ENCODE measurements at places on chromosomes 5 and 9.

GRCh38 chr5:114261989-114262388, 99.9 kb upstream of the KCNN2 start:
- no peak for DNase-seq

GRCh38 chr9:11701706-11702105, 991.5 kb upstream of the TYRP1 start:
- DNase-seq = no peak

GRCh38 chr9:136260936-136261472, 15.4 kb upstream of the QSOX2 start:
- DNase-seq = no peak

GRCh38 chr5:15664961-15665360, 165.0 kb downstream of the FBXL7 start:
- no peak for DNase-seq

- no peak for DNase-seq
Measured at GRCh38 chr9:129209109-129209508, 31.0 kb upstream of the IER5L start.

GRCh38 chr9:3541206-3541605, 15.4 kb upstream of the RFX3 start:
- no peak for DNase-seq

DNA sequence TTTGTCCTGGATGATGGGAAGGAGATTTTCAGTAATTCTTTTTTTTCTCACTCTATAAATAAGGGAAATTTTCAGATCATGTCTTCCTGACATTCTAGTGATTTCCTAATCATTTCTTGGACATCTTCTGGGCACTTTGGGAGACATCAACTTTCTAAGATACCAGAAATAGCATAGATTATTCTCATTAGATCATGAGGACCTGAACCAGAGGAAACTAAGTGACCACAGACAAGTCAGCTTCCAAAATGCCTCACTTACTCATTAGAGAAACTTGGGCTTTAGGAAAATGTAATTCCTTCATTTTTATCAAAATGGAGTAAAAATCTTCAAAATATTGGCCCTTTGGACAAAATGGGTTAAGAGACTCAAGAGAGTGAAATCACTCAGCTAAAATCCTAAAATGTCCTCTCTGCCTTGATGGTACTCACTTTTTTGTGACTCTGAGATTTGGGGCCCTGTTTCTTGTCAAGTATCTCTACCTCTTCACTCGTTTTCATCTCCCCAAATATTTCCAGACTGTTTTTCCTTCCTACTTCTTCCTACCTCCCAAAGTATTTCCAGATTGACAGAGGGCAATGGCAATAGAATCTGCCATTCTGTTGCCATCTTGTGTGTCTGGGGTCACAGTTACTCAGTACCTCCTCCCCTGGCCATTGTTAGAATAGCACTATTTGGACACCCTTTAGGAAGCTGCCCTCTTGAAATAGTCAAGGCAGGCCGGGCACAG, 194.5 kb downstream of the NR3C1 start:
- no peak for DNase-seq

- no peak for DNase-seq
Measured at GRCh38 chr9:98836206-98836605, 28.7 kb downstream of the GALNT12 start.

DNA sequence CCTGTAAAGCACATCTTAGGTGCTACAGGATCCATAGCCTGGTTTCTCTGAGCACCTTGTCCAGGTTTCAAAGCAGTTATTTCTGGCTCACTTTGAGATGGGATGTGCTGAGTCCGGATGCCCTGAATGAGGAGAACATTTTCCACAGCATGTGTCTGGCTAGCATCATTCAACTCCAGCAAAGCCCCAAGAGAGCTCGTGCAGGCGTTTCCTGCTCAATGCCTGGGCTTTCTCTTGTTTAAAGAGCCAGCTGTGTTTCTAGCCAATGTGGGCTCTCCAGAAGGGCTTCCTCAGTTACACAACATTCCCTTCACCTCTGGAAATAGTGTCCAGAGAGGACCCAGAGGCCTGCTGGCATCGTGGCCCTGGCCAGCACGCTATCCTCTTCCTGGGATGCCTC, 411.7 kb downstream of the DMAC1 start:
- DNase-seq = no peak

DNA sequence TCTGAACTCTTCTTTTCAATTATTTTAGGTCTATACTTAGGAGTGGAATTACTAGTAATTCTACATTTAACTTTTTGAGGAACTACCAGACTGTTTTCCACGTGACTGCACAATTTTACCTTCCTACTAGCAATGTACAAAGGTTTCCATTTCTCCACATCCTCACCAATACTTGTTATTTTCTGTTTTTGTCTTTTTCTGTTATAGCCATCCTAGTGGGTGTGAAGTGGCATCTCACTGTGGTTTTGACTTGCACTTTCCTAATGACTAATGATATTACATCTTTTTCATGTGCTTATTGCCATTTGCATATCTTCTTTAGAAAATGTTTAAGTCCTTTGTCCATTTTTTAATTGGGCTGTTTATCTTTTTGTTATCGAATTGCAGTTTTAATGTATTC, 136.9 kb upstream of the EGFLAM start:
- no peak for DNase-seq

DNA sequence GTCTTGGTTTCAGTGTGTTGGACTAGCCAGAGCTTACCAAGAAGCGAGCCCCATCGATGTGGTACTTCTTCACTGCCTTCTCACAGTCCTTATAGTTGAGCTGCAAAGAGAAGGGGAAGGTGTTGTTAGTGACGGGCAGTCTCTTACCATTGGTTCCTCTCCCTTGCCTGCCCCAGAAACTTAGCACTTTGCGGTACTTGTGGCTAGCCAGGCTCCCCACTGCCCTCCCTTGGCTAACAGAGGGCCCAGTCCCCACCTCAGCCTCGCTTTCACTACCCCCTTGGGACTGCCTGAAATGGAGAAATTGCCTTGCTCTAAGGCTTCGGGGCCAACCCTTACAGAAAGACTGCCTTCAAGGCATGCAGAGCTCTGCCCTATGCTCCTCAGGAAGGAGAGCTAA, 4.3 kb downstream of the LCP2 start:
- no peak for DNase-seq

DNA sequence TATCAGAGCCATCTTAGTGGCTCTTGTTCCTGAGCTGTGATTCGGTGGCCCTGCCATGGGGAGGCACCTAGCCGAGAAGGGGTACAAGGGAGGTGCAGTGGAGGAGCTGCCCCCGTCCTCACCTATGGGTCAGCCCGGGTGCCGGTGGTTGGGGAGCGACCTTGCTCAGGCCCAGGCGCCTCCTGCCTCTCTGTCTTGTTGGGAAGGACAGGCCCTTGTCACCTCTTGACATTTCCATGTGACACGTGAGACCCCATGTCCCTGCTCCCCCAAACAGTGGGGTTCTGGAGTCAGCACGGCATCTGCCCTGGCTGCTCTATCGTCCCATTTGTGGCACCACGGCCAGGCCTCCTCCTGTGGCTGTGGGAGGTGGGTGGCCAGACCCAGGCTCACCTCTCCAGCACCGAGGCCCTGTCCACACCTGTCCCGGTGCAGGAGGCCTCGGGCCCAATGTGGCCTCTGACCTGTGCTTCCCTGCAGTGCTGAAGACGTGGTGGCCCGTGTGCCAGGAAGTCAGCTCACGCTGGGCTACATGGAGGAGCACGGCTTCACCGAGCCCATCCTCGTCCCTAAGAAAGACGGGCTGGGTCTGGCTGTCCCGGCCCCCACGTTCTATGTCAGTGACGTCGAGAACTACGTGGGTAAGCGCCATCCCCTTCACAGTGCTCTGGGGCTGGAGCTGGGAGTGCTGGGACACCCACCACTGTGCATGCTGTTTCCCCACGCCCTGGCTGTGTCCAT, 68.9 kb downstream of the PHF2 start:
- DNase-seq = no peak

DNA sequence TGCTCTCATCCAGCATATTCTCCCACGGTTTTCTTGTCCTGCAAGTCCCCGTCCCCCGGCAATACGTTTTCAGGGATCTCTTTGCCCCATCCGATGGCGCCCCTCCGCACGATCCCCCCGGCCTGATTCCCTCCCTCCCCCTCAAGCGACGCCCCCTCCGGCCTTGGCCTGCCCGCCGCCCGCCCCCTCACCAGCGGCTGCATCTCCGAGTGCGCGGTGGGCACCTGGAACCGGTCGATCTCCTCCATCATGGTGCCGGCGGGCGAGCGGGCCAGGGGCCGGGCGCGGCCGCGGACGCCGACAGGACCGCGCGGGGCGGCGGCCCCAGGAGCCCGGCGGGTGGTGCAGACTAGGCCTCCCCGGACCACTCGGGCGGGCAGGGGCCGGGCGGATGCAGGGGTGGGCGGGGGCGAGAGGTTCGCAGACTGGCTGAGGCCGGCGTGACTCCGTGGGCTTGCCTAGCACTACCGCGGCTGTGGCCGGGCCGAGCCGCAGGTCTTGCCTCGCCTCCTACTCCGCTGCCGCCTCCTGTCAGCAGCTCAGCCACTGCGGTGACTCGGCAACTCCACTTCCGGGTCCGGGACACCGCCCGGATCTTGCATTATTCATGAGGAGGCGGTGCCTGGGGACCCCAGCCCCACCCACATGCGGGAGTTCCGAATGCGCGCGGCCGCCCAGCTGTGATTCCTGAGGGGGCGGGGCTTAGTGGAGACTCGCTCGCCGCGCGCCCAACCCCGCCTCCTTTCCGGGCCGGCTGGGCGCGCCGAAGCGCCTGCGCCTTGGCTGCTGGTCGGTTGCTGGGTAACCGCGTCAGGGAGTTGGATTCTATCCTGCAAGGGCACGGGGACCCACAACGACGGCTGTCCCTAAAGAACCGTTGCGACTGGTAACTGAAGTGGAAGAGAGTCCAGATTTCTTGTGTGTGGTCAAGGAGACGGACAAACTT, at the start of the genes DNAI1 and FAM219A:
TSS of gene DNAI1 (plus strand) at position 793 of the 946 bp plus-strand sequence. CDS start 201 bp downstream, outside the sequence.
TSS of gene FAM219A (minus strand) at position 558 of the 946 bp plus-strand sequence. CDS start at position 251, 307 bp downstream.
- DNase-seq = peak; percentile 99

DNA sequence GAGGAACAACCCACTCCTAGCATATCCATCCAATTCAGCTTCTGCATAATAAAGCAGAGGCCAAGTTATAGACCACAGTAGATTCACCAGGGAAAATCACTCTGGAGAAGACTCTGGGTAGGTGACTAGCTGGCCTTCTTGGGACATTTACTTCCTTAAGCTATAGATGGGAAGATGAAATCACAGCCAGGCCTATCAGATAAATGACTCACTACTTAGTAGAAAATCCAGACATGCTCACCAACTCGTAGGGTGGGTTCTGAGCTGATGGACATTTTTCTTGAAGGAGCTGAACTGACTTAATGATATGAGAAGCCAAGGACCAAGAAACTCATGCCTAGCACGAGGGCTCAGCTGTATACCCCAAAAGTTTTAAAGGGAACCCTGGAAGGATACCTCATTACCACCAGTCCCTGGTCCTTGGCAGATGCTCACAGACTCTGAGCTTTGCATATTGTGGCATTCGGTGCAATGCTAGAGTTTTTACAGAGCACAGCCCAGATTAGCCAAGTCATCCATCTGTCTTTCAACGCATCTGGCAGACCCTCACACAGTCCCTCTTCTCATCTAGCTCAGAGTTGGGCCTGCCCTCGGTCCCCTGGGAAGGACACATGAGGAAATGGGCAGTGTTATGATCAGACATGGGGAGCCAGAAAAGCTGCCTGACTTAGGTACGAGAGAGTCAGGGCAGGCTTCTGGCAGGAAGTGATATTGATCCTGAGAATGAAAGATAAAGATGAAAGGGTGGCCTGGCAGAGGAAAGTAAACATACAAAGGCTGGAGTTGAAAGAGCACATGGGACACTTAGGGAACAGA, 15.0 kb downstream of the ACSL6 start:
- DNase-seq = peak; percentile 34

GRCh38 chr5:78508186-78508765, 140.3 kb downstream of the LHFPL2 start:
- no peak for DNase-seq

GRCh38 chr9:110047955-110048402, 160.0 kb downstream of the C9orf152 start:
- peak; percentile 43 for DNase-seq

DNA sequence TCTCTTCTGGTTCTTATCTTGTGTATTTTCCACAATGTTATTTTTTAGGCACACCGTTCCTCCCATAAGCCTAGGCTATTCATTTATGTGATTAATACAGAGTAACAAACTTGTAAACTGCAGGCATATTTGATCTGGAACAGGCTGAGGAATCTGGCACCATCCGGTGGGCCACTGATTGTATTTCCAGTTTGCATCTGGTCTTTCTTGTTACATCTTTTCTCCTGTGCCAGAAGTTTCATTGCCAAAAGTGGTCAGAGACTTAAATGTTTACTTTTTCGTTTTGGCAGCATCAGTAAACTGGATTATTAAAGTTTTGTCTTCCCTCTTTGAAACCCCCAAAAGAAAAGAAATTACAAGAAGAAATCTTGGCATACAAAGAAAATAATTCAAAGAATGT, 17.9 kb upstream of the ZCCHC7 start:
- no peak for DNase-seq

DNA sequence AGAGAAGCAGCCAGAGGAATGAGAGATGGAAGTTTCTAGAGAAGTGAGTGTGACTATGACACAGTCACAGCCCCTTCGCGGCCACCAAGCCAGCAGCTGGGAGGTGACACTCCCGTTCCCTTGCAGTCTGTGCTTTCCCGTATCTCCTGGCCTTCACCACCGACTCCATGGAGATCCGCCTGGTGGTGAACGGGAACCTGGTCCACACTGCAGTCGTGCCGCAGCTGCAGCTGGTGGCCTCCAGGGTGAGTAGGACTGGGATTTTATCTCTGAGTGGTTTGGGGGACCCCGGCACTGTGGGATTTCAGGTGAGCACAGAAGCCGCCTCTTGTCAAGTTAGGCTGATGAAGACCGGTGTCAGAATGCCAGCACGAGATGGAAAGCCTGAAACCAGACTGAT, 12.1 kb upstream of the SLC2A8 start:
- no peak for DNase-seq

DNA sequence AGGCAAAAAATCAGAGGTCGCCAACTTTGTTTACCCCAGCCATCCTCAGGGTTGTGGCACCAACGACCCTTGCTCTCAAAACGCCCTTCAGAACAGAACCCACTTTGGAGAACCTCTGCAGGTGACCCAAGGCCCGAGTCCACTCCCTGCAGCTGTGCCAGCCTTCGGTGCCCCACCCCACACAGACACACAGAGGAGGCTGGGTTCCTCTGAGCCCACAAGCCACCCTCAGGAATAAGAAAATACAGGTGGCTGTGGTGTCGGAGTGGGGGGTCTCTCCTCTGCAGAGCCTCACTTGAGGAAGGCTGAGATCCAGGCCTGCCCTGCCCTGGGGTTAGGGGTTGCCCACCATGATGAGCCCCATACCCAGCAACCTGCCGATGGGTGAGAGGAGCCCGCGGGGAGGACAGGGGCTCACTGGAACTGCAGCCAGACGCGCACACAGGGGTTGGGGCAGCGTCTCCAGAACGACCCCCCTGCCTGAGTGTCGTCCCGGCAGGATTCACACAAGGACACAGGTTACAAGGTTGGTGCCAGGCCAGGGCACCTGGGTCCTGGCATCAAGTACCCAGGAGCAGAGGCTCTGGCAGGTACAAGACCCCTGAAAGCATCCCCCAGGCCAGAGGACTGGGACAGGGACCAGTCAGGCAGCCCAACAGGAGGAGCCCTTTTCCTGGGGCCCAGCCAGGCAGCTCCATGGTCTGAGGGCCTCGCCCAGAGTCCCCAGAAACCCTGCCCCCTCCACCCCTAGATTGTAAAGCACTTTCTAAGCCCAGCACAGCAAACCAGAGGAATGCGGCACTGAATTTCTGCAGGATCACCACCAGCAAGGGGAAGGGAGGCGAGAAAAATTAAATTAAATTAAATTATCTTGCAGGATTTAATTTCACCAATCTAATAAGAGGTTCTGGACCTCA, 40.0 kb downstream of the NACC2 start:
- DNase-seq = no peak

- no peak for DNase-seq
Measured at GRCh38 chr5:39022151-39022550, 52.0 kb downstream of the RICTOR start.

Data from endothelial cell (in vitro differentiated cells).